ENCODE measurements at places on chromosomes 2 and 18.

DNA sequence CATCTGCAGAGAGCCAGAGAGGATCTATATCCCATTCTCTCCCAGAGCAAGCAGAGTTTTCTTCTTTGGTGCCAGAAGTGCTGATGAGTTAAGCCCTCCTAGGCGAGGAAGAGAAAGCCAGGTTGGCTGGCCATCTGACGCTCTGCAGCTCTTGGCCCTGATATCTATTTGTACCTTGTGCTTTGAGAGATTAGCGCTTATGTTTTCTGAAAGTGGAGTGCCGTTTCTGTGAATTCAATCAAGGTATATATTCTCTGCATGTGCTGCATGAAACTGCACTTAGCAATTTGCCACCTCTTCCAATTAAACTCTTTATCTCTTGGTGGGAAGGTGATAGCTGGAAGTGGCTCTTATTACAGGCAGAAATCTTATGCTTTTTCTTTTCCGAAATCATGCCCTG lies 177.5 kb downstream of the LPIN1 start:
- no peak for DNase-seq

- no peak for DNase-seq
Observed at GRCh38 chr2:69139778-69140670, 127.0 kb downstream of the ANTXR1 start.

- DNase-seq: no peak
Observed at GRCh38 chr2:239393941-239394340, 6.9 kb downstream of the HDAC4 start.

DNA sequence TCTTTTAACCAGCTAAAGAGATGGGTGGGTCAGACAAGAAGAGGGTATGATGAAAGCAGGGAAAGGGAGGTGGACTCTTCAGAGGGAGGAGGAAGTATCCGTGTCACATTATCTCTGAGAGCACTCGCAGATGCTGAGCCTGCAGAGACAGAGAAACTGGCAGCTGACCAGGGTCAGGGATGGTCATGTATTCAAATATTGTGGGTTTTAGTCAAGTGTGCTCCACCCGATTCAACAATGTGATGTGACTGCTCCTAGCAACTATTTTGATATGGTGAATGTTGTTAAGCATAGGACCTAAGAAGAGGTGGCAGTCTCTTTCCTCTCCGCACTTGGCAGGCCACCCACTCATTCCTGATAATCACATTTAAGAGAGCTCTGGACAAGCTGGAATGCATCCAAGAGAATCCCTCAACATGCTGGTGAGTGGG lies 1.3 kb upstream of the CLIP4 start:
- DNase-seq: no peak

GRCh38 chr18:3086871-3087270 lies 73.9 kb upstream of the LPIN2 start:
- DNase-seq: no peak

Data from stimulated activated CD8-positive, alpha-beta memory T cell treated with anti-CD3 and anti-CD28 coated beads, Interleukin-7, amount 100 ng/mL, for 4 hours (primary cell).